ENCODE measurements at places on chromosomes 1 and 21.
A peak's percentile ranks its signal among the peaks of the same experiment; 100 is the strongest.

GRCh38 chr1:74344387-74344786, 109.2 kb downstream of the TNNI3K start:
- no peak for DNase-seq

GRCh38 chr1:115433483-115433882, 95.4 kb upstream of the NGF start:
- no peak for DNase-seq

DNA sequence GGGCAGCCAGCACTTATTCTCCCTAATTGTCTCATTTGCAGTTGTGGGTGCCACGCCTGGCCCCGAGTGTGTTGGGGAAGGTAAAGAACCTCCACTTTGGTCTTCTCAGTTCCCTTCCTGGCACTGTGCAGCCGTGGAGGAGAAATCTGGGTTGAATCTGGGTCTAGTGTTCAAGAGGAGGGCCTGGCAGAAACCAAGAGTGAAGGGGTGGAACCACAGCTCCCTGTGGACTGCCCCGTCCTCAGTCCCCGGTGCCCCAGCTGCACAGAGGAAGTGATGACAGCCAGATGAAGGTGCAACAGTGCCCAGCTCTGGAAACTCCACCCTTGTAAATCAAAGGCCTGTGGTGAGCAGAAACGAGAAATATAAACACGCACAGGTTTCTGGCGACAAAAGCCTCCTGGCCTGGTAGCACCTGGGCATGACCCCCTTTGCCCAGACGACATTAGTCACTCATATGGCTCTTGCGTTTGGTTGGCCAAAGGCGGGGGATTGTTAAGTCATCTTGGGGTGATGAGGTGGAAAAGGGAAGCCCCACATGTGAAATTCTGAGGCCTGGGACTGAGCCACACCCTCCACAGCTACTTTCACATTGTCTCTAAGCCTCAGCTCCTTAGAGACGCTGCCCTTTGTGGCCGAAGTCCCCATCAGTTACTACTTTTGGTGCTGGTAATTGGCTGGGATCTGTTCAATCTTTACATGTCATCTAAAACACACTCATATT, 4.2 kb upstream of the ECE1 start:
- DNase-seq = no peak

DNA sequence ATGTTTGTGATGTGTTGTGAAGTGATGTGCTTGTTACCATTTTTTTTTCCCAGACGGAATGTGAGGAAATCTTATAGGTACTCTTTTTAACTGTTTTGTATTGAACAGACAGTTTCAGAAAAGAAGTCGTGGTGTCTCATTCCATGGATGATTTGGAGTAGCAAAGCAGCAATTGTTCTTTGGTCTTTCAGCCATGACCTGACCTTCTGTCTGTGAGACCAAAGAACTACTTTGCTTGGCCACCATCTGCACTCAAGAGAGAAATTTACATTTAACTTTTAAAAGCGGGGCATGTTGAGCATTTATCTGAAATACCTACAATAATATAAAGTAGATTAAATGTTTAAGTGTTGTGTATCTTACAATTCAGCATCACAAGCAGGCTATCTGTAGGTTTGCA, 90.2 kb downstream of the SDCCAG8 start:
- no peak for DNase-seq

DNA sequence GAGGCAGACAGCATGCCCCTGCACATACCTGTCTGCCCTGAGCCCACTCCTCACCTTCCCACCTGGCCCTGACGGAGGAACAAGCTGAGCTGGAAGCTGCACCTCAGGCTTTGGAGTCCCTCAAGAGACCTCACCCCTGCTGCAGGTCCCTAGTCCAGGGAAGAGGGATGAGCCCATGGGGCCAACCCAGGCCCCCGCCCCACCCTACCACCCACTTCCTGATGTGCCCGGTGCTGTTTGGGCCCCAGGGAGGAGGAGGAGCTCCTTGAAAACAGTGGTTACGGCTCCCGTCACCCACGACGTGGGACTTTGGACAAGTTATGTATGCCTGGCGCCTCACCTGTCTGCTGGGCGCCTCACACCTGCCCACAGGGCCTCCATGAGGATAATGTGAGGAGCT, 250.2 kb downstream of the NPHP4 start:
- DNase-seq = no peak

DNA sequence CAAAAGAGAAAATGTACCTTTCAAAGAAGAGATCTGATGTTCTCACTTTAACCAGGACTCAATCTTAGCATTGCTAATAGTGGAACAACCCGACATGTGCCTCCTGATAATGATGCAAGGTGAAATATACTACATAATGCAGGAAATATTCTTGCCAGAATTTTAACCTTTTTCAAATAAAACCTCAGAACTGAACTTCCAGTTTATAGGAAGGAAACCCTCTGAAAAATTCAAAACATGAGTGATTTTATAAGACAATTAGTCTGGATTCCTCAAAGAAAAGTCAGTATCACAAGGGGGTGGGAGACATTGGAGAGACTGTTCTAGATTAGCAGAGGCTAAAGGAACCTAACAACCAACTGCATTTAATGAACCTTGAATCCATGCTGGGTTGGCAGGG, 18.1 kb downstream of the AHCYL1 start:
- no peak for DNase-seq

- peak; percentile 79 for DNase-seq
Measured at GRCh38 chr1:7948960-7949359, 8.3 kb upstream of the TNFRSF9 start.

- no peak for DNase-seq
Measured at GRCh38 chr1:116311756-116312680, 61.0 kb upstream of the ATP1A1 start.

DNA sequence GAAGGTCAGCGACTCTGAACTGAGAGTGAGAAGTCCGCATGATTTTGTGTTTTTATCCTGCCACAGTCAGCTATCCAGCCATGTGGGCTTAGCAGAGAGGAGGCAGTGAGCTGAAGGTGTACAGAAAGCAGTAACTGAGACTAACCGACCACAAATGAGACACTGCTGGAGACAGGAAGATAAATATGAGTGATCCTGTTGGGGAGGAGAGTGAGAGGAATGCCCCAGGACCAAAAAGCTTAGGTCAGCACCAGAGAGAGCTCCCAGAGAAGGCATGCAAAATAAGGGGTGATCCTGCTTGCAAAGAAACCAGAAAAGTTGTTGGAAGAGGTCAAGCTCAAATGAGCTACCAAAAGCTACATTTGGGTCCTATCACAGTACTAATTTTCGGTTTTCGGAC, 63.7 kb downstream of the HLCS start:
- DNase-seq = peak; percentile 16

All from HFFc6 (cell line).